Stimulated activated CD4-positive, alpha-beta T cell treated with anti-CD3 and anti-CD28 coated beads, TNF-alpha, amount 100 ng/mL, for 1 hour (primary cell): ENCODE measurements at places on chromosomes 2 and 18.

- no peak for DNase-seq
Measured at GRCh38 chr2:189648846-189649509, 12.3 kb upstream of the ASNSD1 start.

GRCh38 chr2:127080226-127080937 is 26.6 kb downstream of the BIN1 start:
- DNase-seq = no peak

- no peak for DNase-seq
Measured at GRCh38 chr2:15265889-15266288, 295.2 kb downstream of the NBAS start.

- DNase-seq = no peak
Measured at GRCh38 chr18:37321582-37322491, 243.8 kb downstream of the CELF4 start.

- no peak for DNase-seq
Measured at GRCh38 chr2:213416832-213417231, 132.6 kb downstream of the SPAG16 start.
